Kidney tubule cell (primary cell): ENCODE measurements at places on chromosomes 4 and X.
A peak's percentile ranks its signal among the peaks of the same experiment; 100 is the strongest.

DNA sequence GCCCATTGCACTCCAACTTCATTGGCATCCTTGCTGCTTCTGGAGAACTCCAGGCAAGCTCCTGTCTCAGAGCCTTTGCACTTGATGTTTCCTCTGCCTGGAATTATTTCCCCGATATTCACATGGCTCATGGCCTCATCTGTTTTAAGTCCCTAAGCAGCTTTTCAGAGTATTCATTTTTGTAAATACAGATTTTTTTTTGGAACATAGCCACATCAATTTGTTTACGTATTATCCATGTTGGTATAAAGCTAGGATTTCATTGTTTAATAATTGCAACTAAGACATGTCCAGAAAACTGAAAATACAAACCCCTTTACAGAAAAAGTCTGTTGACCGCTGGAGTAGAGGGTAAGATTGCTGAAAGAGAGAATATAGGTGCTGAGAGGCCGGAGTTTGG, 142.0 kb downstream of the CAMK2D start:
- no peak for DNase-seq

GRCh38 chrX:40402831-40403533, 177.8 kb upstream of the ATP6AP2 start:
- peak; percentile 69 for DNase-seq

DNA sequence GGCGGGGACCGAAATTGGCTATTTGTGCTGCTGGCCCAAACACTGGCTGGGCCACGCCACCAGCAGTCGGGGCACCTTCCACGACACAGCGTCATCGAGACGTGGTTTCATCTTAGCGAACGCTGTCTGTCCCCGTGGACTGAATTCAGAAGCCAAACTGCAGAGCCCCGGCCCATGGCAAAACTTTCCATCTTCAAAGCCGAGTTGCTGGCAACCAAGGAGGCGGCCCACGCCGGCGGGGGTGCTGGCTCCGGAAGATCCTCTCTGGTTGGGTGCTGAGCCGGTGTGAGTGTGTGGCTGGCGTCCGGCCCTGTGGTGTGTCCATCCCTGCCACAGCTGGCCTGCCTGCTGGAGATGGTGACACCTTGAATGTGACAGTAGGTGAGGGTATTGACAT, 96.6 kb upstream of the ADRA2C start:
- DNase-seq: no peak

GRCh38 chrX:73916931-73917667, 354.1 kb downstream of the CHIC1 start:
- peak; percentile 94 for DNase-seq

DNA sequence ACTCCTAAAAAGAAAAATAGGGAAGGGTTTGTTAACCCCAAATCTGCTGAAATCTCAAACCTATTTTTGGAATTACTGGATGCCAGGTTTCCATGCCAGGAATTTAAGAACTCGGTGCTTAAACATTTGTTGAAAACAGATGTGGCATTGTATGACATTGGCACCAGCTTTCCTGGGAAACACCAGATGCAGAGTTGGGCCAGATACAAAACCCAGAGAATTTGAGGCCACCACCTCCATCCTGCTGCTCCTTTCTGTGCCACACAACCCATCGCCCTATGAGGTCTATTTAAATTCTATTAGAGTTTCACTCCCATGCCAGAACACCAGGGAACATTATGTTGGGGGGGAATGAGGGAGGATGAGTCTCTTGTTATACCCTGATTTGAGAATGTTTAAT, 71.7 kb downstream of the ARAP2 start:
- DNase-seq: no peak

GRCh38 chrX:110363244-110363643, 4.6 kb downstream of the RTL9 start:
- no peak for DNase-seq

- no peak for DNase-seq
Observed at GRCh38 chr4:186772936-186773487, 49.4 kb upstream of the FAT1 start.

GRCh38 chrX:153450949-153451277, 5.1 kb upstream of the TREX2 start:
- DNase-seq: no peak
